Cerebellar nuclear complex (tissue), 1 donor: ENCODE measurements at places on chromosomes 2 and 18.

- DNase-seq = no peak
Observed at GRCh38 chr2:234483568-234484251, 13.2 kb downstream of the ARL4C start.

GRCh38 chr18:31241425-31241824, 76.5 kb upstream of the DSG1 start:
- no peak for DNase-seq

GRCh38 chr2:126795656-126796055, 103.0 kb upstream of the TEX51 start:
- DNase-seq = no peak

GRCh38 chr2:85719609-85720240, 25.6 kb downstream of the GNLY start:
- DNase-seq = no peak

DNA sequence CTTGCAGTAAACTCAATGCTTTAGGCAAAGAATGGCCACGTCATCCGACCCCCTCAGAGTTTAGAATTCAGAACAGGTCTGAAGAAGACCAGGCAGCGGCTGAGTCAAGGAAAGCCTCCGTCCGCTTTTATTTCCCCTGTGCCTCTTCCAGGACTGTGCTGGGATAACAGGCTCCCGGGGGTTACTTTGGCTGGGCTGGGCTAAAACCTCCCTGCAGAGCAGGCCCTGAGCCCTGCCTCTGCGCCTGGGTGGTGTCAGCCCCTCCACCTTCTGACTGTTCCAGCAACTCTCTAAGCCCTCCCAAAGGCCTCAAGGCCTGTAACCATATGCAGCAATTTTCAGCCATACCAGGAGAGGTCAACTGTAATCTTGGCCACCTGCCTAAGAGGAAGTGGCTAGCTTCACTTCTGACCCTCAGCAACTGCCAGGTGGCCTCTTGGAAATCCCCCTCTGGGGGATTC, 166.5 kb downstream of the RPIA start:
- DNase-seq = no peak

DNA sequence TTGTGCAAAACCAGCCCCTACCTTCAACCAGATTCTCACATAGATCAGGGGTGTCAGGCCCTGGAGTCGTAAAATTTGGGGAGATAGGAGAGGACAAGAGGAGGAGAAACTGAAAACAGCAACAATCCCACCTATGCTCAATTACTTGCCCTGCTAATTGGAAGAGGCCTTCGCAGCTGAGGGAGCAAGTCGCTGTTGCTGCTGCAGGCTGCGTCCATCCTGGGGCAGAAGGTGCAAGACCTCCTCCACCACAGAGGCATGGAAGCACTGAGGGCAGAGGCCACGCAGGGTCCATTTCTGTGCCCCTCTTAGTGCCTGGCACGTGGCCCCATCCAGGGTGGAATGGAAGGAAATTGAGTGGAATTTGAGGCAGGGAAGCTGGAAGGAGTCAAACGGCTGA, 36.5 kb downstream of the CNGA3 start:
- no peak for DNase-seq

GRCh38 chr18:59649591-59649990, 47.6 kb downstream of the CCBE1 start:
- no peak for DNase-seq

DNA sequence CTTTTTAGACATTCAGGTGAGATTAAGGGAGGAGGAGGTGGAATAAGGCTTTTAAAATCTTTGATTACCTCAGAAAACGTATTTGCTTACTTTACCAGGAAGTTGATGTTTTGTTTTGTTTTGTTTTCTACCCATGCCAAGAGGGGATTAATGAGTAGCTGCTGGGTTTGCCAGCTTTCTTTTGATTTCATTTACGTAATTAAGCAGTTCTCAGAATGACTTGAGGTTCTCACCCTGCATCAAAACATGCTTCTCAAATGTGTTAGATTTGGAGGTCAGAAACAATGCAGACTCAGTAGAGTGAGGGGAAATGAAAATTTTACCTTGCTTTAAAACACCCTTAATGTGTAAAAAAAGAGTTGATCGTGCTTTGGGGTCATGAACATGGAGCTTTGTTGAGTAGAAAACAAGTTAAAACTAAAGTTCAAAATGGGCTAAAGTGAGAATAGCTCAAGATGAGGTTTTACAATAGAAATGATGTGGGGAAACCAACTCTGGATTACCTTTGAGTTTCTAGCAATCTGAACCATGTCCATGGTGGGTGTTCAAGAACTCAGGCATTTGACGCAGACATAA, 217.1 kb upstream of the EPAS1 start:
- no peak for DNase-seq

DNA sequence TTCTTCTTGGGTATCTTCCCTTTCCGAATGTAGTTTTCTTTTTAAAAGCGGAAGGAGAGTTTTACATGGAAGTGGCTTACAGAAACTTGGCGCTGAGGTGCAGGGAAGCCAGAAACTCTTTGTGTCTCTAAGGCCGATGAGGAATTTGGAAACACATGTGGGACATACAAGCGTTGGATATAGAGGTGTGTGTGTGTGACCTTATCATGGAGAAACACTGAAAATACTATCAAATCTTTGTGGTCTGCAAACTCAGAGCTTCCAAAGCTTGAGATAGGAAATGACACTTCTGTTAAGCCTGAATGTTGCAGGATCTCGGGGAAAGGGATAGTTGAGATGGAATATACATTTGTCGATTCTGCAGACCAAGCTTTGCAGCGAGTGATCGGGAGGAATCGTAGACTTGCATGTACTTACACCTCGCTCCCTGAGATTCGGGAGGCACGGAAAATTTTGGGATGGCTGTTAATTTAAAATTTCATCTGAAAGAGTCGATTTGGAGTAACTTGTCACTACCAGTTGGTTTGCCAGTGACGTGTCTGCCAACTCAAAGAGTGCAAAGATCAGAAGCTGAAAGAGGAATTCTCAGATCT, 1.0 kb downstream of the NAB1 start:
- DNase-seq = no peak

DNA sequence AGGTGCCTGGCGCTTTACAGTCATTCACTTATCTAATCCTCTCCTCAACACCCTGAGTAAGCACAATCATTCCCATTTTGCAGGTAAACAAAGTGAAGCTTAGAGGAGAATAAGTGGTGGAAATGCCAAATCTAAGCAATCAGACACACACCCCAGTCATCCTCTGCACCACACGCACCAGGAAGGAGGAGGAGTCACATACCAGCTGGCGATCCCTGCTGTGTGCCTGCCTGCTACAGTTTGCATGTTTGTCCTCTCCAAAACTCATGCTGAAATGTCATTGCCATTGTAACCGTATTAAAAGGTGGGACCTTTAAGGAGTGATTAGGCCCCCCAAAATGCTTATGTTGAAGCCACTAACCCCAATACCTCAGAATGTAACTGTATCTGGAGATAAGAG, 93.7 kb downstream of the LOXHD1 start:
- no peak for DNase-seq

GRCh38 chr2:72133721-72134407, 13.8 kb downstream of the CYP26B1 start:
- no peak for DNase-seq

GRCh38 chr2:223560749-223561435, 41.3 kb downstream of the SCG2 start:
- no peak for DNase-seq

GRCh38 chr2:106175086-106175850, 18.8 kb downstream of the UXS1 start:
- no peak for DNase-seq

GRCh38 chr2:202378662-202379358, 2.7 kb downstream of the BMPR2 start:
- DNase-seq = no peak

- no peak for DNase-seq
Observed at GRCh38 chr18:37156330-37156942, 327.5 kb downstream of the KIAA1328 start.

DNA sequence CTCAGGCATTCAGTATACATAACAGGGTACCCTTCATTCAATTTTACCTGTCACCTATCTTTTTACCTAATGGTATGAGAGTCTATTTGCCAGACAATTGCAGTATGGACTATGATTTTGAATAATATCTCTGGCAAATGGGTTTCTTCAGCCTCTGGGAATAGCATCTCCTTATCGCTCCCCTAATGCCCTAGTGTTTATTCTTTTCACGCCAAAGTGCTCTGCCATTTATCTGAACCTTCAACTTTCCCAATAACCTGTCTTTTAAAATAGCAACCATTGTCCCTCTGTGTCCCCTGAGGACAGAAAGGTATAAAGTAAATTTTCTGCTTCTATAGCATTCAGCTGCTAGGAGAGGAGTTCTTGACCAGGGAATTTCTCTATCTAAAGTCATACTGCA, 45.0 kb upstream of the FSHR start:
- no peak for DNase-seq

DNA sequence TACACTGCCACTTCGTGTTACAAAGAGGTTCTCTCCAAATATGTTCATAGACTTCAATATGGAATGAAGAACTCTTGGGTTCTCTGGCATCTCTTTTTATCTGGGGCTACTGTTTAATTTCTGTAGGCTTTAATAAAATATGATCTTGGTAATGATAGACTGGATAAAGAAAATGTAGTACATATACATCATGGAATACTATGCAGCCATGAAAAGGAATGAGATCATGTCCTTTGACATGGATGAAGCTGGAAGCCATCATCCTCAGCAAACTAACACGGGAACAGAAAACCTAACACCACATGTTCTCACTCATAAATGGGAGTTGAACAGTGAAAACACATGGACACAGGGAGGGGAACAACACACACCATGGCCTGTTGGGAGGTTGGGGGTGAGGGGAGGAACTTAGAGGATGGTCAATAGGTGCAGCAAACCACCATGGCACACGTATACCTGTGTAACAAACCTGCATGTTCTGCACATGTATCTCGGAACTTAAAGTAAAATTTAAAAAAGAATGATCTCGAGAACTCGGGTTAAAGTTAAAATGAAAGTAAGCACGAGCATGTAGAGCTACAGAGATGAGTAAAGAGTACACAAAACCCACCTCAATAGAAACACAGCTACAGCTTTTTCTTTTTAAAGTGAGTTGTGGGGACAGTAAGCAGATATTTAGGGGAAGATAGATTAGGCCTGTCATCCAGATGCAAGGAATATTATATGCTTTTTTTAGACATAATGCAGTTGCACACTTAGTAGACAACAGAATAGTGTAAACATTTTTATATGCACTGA, 102.3 kb downstream of the SGPP2 start:
- no peak for DNase-seq

- DNase-seq = no peak
Observed at GRCh38 chr2:76332871-76333270, 622.2 kb upstream of the GCFC2 start.

DNA sequence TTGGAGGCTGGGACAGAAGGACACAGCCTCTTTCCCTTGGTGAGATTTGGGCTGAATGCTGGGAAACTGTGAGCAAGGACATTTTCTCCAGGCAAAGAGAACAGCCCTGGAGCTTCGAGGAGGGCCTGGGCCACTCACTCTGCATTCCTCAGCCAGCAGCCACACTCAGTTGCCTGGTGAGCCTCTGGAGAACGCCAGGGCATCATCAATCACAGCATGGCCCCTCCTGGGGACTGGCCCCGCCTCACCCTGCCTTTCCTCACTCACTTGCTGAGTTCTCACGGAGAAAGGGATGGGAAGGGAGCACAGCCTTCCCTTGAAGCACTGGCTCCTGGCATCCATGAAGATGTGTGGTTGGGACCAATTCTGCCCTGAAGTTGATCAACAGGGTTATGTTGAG, 55.0 kb downstream of the APOB start:
- no peak for DNase-seq

DNA sequence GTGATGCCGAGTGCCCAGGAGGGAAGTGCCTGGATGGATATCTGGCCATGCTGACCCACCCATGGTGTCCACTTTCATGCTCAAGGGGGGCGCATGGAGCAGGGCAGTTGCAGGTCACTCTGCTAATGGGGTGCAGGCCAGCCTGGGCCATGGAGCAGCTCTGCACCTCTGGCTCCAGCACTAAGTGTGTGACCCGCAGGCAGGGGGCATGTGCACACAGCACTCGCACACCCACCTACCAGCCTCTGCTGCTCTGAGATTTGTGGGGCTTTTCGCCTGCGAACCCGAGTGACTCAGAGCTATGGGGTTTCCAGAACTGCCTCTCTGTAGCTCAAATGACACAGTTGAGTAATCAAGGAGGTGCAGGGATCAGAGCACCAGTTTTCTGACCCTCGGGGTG, 66.2 kb downstream of the CYP26B1 start:
- no peak for DNase-seq

- DNase-seq = no peak
Observed at GRCh38 chr2:33645861-33646260, 46.8 kb upstream of the FAM98A start.

- DNase-seq = no peak
Observed at GRCh38 chr2:109322111-109322510, 193.1 kb downstream of the SH3RF3 start.

DNA sequence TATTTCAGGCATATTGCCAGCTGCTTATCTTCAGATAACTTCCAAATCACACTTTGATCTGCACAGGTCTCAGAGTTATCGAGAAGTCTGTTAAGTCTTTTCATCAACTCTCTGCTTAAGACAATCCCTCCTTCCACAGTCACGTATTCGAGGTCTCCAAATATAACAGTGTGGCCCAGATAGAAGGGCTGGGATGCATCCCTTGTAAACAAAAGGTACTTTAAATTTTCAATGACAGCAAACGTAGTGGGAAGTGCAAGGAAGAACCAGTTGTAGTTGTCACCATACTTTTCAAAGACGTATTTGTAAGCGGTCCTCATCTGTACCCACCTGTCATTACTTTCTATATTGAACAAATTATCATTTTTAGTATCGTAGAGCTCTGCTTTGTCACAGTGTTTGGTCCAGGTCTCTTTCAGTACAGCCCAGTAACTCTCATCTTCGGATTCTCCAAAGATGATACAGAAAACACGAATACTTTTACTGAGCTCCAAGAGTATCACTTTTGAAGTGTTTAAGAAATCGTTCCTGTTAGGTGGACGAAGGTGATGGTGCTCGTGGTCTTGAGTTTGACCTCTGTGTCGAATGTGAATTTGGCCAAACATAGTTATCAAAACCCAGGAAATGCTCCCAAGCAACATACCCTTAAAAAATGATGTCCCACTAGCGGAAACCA, 445 bp downstream of the C1GALT1C1L start:
- DNase-seq = no peak

GRCh38 chr2:30798536-30798991, 8.7 kb downstream of the CAPN13 start:
- DNase-seq = no peak

GRCh38 chr2:165757906-165758675, 36.0 kb downstream of the GALNT3 start:
- no peak for DNase-seq

DNA sequence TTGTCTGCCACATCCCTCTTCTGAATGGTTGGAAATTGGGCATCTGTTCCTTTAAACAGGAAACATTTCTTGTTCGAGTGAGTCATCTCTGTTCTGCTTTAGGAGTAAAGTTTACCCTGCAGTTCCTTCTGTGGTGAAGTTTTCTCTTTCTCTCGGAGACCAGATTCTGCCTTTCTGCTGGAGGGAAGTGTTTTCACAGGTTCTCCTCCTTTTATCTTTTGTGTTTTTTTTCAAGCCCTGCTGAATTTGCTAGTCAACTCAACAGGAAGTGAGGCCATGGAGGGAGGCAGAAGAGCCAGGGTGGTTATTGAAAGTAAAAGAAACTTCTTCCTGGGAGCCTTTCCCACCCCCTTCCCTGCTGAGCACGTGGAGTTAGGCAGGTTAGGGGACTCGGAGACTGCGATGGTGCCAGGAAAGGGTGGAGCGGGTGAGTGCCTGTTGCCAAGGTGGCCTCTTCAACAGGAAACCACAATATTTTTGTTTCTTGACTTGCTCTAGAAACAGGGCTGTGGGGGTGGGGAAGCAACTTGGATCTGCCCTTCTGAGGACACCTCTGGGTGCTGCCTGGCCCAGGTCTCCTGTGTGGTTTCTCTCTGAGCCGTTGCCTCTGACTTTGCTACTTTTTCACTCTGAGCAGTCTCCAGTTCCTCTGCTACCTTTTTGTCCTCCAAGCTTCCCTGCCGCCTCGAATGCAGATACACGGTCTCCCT, 2.2 kb upstream of the CASP8 start:
- no peak for DNase-seq
